ENCODE measurements at places on chromosomes 13 and 19. TPM values are rescaled to one million over a fixed set of nuclear protein-coding genes. Genes with fewer than 3 reads are reported as not detected.

Gene SLC5A5
- 32.9 TPM for total RNA-seq

Gene ZGLP1
- total RNA-seq = not detected

Gene TMEM150B
- 15.8 TPM for total RNA-seq

Gene SCEL
- not detected for total RNA-seq

Gene GPC6
- total RNA-seq = 40.8 TPM

Gene TUBB4A
- total RNA-seq = 3.9 TPM

Gene KIR2DL3
- total RNA-seq = not detected

Gene ZNF665
- total RNA-seq = 9.5 TPM

Gene RNF113B
- not detected for total RNA-seq

Gene C19orf33
- 33.5 TPM for total RNA-seq

Gene NACC1
- 26.3 TPM for total RNA-seq

Gene SSC5D
- 15.1 TPM for total RNA-seq

Gene ODAD3
- not detected for total RNA-seq

Gene TRAPPC2B
- not detected for total RNA-seq

Gene MRPL4
- total RNA-seq = 20.2 TPM

Gene MCEMP1
- not detected for total RNA-seq

Gene SHFL
- total RNA-seq = 15.2 TPM

DNA sequence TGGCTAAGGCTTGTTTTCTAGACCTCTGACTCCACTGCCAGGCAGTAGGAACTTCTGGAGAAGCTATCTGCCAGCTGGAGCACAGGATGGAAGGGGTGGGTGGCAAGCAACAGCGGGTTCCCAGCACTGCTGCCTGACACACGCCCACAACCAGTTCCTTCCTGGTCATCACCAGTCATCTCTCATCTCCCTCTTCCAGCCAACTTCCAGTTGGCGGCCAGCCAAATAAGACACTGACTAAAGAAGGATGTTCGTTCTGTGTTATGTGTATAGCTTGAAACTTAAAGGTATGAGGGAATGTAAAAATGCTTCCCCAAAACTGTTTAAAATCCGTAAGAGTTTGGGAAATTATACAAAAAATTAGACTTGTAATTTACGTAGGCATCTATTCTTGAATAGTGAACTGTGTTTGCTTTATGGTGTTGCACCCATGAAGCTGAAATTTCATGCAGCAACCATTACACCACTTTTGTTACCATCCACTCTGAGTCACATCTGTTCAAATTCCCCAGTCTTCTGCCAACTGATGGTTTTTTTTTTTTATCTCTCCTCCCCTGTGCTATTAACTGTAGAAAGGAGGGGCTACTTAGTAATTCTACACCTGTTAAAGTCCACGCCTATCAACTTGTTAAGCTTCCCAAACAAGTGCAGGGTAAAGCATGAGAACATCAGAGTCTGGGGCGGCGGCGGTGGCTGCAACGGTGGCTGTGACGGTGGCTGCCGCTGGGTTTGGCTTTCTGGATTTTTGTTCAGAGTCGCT is 86.2 kb upstream of the FRY start:
- DNase-seq = peak; percentile 67

DNA sequence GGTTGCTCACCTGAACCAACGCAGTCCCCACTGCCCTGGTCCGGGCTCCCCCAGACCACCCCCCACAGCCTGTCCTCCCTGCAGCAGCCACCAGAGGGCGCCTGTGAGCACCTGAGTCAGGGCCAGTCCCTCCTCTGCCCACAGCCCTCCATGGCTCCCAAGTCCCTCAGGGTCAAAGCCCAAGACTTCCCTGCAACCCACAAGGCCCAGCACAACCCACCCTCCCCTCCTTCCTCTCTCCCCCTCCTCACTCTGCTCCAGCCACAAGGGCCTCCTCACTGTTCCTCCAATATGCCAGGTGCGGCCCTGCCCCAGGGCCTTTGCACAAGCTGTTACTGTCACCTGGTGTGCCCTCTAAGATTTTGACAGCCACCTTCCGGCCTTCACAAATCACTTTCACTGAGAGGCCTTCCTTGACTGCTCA is 10.9 kb downstream of the GNA15 start:
- DNase-seq = no peak

GRCh38 chr19:47070756-47071155 is 22.3 kb upstream of the TMEM160 start:
- no peak for DNase-seq

- no peak for DNase-seq
Measured at GRCh38 chr13:45332036-45332830, 8.8 kb downstream of the TPT1 start.

GRCh38 chr19:18233224-18233825 is 7.1 kb upstream of the PDE4C start:
- peak; percentile 45 for DNase-seq

DNA sequence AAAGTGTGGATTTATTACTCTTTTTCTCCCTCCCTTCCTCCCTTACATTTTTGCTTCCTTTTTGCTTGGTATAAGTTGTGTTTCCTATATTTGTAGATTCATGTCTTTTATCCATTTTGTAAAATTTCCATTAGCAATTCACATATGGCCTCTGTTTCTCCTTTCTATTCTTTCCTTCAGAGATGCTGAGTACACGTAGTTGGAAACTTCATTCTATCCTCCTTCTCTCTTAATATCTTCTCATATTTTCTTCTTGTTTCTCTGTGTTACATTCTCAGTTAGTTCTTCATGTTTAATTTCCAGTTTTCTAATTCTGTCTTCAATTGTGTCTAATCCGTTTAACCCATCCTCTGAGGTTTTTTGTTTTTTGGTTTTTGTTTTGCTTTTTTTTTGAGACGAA is 188.9 kb downstream of the ZIC5 start:
- no peak for DNase-seq

DNA sequence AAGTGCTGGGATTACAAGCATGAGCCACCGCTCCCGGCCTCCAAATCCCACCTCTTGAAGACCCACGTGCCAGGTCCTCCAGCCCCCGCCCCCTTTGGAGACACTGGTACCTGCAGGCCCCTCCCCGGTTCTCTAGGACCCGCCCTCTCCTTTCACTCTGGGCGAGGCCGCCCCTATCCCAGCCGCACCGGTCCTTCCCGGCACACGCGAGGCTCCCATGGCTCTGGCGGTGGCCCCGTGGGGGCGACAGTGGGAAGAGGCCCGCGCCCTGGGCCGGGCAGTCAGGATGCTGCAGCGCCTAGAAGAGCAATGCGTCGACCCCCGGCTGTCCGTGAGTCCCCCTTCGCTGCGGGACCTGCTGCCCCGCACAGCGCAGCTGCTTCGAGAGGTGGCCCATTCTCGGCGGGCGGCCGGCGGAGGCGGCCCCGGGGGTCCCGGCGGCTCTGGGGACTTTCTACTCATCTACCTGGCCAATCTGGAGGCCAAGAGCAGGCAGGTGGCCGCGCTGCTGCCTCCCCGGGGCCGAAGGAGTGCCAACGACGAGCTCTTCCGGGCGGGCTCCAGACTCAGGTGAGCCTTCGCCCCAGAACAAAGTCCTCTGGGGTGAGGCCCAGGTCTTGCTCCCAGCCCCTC is at the start of gene CBLC:
Gene CBLC, plus strand, starts transcription at position 176 of the 633 bp plus-strand sequence. Its CDS starts 42 bp downstream, at position 218.
- peak; percentile 86 for DNase-seq

DNA sequence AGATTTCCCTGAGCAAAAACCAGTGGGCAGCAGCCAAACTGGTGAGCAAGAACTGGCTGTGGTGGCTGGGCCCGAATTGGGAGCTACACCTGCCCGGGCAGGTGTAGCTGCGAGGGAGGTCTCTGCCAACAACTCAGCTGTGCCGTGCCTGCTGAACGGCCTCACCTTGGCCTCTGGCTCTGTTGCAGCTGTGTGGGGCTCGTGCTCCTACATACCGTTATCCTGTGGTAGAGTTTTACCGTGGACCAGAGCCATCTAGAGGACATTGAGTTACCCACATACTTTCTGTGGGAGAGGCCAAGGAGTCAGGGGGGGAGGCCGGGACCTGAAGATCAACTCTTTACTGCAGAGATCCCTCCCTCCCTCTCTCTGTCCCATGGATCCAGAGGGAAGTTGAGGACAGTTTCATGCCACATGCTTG is 113.2 kb downstream of the TM9SF2 start:
- DNase-seq = peak; percentile 50

GRCh38 chr13:34363266-34363665 is 545.3 kb downstream of the RFC3 start:
- no peak for DNase-seq

DNA sequence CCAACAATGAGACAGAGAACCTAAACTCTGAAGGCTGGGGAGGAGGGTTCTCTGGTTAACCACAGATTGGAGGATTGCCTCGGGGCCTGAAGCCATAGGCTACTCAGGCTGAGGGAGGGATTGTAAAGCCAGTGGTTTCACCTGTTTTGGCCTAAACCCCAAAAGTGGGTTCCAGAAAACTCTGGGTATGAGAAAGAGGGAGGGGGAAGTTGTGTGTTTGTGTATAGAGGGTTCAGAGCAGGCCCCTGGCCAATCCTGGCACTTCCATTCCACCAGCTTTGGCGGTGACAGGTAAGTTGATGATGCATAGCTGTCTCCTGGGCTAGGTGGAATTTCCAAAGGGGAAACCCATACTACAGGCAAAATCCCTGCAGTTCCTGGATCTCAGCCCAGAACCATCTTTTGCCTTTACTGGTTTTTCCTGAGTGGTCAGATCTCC is 13.5 kb upstream of the CCDC97 start:
- no peak for DNase-seq

DNA sequence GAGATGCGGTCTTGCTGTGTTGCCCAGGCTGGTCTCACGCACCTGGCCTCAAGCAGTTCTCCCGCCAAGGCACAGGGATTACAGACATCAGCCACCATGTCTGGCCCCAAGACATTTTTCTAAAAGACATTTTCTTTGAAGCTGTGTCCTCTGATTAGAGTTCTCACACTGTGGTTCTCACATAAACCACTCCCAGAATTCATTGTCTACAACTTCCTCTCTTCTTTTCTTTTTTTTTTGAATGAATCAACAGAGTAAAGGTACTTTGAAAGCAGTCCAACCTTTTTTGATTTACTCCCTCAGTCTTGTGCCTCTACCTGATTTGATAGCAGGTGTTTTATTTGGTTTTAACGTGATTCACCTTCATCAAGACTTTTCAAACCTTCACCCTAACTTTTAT is 14.3 kb upstream of the SHD start:
- DNase-seq = no peak

GRCh38 chr13:83940742-83941141 is 58.5 kb upstream of the SLITRK1 start:
- no peak for DNase-seq

DNA sequence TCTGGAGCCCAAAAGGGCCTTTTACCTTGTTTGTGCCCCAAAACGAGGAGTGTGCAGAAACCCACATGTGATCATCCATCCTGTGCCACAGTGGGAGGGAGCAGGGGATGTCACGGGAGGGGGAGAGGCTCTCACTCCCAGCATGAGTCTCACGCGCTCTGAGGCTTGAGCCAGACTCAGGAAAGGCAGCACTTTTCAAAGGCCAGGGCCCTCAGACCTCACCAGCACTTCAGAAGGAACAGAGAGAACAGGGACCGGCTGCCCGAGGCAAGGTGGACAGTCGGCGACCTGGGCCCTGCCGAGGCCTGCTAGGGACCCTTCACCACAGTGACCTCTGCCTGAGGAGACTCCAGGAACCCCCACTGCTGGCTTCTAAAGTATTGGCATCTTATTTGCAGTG is 71.7 kb upstream of the WASF3 start:
- DNase-seq = no peak

DNA sequence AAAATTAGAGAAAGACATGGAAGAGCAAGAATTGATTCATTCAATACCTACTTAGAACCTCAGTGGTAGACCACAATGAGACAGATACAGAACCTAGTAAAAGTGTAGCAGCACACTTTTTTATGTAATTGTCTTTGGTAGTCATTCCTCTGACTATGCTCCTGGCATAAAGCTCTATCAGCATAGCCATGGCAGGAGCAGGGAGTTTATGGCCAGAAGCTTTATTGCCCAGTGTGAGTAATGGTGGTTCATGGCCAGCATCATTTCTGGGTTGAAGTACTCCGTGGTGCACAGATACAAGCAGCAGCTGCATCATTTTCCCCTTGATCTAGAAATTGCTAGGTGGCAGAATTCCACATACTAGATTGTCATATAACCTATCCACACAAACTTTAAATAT is 352.6 kb downstream of the TBC1D4 start:
- no peak for DNase-seq

Data from stomach (tissue), 19 donors.